NCI-H187 (cell line): ENCODE measurements at places on chromosomes 2 and 18.

GRCh38 chr2:101706819-101707177, 9.3 kb downstream of the MAP4K4 start:
- DNase-seq: no peak

DNA sequence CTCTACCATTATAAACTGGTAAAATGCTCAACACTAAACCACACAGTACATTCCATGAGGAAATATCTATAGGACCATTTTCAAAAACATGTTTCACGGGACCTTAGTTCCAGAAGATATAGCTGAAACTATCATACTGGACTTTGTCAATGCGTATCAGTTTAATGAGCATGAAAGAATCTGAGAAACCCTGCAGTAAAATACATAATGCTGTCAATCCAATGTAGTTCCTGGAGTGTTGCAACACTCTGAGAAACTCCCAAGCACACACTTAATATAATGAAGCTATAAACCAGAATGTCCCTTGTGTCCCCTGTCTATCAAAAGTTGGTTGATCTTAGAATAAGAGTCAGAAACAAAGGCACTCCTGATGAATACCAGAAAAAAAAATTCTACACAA, 16.2 kb downstream of the IWS1 start:
- no peak for DNase-seq

GRCh38 chr2:209644842-209645241, 126.8 kb upstream of the UNC80 start:
- DNase-seq: no peak

DNA sequence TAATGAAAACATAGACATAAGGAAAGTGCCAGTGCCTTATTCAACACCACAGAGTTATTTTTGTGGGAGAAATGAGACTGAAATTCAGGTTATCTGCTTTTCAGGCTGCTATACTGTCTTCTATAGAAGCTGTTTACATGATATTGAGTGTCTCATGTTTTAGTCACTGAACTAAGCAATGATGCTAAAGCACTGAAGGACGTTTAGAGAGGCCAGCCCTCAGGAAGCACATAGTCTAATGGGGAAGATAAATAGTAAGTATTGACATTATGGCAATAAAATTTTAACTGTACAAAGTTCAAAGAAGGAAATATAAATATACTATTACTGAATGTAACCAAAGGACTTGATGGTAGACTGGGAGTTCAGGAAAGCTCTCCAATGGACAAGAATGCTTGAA, 186.4 kb upstream of the ZC3H15 start:
- DNase-seq: no peak

DNA sequence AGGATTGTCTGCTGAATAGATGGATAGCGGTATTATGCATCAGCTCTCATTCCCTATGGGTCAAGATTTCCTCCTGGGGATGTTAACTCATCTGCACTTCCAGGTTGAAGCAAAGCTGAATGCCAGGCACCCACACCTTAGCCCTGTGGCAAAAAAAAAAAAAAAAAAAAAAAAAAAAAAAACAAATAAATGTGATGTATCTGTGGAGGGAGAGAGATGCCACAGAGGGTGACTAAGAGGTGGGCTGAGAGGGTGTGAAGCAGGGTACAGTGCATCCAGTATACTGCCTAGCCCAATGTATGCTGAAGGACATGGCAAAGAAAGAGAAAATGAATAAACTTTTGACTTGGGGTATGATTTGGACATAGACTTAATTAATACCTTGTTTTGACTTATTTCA, 91.4 kb downstream of the COPS8 start:
- no peak for DNase-seq

DNA sequence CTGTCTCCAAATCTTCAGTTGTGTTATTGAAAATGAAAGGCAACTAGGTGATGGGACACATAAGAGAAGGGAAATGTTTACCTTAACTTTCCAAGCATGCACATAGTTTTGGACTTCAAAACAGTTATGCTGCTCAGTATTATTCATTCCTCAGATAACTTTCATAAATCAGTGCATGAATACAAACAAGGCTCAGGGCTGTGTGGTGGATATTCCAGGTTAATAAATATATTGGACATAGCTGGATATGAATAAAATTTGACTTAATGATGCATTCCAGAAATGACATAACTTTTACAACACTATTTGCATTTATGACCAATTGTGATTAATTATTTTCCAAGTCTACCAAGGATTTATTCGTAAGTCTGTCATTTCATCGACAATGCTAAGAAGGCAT, 301.2 kb upstream of the ZNF804A start:
- no peak for DNase-seq

DNA sequence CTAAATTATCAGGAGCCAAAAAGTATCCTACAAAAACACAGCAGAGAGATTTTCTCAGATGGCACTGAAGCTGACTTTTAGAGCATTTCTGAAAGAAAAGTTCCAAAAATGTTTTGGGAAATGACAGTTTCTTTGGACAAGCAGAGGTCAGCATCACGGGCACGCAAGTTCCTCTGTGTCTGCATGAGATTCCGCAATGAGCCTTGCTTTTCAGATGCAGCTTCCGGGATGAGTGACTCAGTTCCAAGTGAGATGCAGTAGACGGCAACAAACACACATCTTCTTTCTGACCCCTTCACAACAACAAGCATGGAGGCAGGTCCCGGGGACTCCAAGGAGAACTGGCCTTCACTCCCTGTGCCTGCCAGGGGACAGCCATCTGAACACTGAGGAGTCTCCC, 76.6 kb downstream of the EIPR1 start:
- no peak for DNase-seq

DNA sequence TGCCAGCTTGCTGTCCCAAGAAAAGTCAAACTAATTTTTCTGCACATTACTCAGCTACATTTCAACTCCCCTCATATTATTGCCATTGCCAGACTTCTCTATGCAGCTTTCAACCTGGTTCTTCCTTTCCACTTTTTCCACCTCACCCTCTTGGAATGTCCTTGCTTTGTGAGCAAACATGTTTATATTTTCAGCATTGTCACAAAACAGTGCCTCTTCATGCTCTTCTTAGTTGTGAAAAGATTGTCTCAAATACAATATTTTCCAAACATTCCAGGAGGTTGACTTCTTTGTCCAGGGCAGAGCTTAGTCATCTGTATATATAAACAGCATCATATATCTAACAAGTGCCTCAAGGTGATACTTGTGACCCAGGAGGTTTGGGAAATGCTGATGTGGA, 803.3 kb upstream of the CELF4 start:
- DNase-seq: no peak

DNA sequence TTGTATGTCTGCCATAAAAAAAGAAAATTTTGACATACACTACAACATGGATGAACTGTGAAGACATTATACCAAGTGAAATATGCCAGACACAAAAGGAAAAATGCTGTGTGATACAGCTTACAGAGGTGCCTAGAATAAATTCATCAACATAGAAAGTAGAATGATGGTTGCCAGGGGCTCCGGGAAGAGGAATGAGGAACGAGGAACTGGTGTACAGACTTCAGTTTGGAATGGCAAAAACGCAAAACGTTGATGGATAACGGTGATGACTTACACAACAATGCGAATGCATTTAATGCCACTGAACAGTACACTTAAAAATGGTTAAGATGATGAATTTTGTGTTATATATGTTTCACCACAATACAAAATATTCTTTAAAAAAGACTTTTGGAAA, 61.0 kb downstream of the TTC21B start:
- DNase-seq: no peak

GRCh38 chr2:26786207-26787028, 562 bp downstream of the CENPA start:
- DNase-seq: no peak

DNA sequence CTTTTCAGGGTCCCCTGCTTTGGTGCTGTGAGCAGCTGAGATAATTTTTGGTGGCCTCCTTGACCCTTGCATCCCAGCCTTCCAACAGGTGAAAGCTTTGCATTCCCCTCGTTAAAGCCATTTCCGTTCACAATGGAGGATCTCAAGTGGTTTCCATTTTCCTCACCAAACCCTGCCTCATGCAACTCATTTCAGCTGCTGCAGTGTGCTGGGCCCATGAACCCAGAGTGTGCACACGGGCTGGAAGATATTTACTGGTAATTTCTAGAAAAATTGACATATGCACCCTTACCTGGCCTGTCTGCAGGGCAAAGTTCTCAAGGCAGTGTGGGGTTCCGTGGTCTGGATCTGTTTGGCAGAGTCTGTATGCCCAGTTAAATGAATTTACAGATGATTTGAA, 246.8 kb upstream of the HS6ST1 start:
- no peak for DNase-seq

DNA sequence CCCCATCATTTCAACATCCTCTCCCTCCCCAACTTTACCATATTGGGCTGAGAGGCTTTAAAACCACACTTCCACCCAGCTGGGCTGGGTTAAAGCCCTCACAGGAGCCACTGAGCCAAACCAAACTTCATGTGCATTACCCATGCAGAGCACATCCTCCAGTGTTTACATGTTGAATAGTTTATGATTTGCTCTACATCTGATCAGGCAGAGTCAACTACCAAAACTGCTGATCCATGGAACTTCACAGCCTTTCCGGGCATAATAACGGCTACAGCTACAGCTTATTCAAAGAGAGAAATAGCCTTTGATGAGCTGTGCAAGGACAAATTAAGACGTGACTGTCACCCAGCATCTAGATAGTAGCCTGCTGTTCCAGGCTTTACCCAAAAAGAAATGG, 39.0 kb downstream of the MAIP1 start:
- DNase-seq: no peak

DNA sequence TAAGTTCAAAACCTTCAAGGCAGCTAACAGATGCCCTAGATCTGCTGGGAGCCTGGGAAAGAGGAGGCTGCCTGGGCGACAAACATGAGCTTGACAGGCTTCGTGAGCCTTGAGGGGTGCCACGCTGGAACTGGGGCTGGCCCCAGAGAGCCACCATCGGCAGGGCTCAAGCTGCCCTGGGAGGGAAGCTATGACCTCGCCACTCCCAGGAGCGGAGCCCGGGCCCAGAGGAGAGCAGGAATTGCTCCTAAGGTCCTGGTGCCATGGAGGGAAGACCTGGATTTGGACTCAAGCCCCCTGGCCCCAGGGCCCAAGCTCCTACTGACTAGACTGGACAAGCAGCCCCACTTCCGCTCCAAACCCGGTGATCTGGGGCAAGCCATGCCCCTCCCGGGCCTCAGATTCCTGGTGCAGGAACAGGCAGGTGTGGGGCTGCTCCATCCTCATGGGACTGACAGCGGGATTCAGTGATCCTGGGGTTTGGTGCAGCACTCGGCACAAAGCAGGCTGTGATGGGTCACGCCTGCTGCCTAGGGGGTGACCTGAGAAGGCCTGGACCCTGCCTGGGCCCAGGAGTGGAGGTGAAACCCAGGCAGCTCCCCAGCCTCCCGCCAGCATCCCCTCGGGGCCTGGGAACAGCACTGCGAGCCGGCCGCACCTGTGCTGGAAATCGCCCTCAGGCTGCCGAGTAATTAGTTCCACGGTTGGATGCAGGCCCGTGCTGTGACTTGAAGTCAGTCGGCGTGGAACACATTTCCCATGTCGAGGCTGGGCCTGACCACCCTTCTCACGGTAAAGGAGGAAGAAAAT, 246.9 kb downstream of the NDUFA10 start:
- DNase-seq: no peak

GRCh38 chr18:45328811-45329210, 286.5 kb upstream of the SLC14A2 start:
- DNase-seq: no peak

DNA sequence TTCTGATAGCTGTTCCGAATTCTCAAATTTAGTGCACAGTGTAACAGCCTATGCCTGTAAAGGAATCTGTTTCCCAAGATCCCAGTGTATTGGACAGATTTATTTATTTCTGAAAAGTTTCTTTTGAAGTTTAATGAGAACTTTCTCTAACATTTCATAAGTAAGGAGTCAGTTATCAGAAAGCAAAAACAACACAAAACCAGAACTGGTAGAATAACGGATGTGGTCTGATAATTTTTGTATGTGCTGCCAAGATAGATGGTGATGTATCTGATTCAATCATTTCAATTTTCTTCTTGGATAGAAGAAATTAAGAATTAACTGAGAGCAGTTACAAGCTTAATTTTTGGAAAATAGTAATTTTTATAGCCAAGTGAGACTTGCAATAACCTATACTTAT, 374.3 kb downstream of the SOCS6 start:
- no peak for DNase-seq

- DNase-seq: no peak
Measured at GRCh38 chr2:29894822-29895614, 26.4 kb downstream of the ALK start.

GRCh38 chr18:23779696-23780303, 90.5 kb downstream of the LAMA3 start:
- no peak for DNase-seq

- DNase-seq: no peak
Measured at GRCh38 chr2:68700560-68700959, 34.1 kb upstream of the ARHGAP25 start.

- DNase-seq: no peak
Measured at GRCh38 chr2:143312441-143312840, 183.2 kb downstream of the ARHGAP15 start.

DNA sequence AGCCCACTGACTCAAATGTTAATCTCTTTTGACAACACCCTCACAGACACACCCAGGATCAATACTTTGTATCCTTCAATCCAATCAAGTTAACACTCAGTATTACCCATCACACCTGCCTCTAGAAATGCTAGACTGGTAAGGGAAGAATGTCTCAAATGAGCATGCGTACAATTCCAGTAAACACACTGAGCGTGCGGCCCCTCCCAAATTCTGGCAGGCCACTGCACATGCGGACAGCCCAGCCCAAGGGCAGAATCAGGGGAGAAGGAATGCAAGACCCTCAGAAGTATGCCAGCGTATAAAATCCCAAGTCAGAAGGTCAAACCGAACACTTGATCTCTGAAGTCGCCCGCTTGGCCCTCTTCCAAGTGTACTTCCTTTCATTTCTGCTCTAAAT, 7.6 kb upstream of the EMILIN2 start:
- no peak for DNase-seq

DNA sequence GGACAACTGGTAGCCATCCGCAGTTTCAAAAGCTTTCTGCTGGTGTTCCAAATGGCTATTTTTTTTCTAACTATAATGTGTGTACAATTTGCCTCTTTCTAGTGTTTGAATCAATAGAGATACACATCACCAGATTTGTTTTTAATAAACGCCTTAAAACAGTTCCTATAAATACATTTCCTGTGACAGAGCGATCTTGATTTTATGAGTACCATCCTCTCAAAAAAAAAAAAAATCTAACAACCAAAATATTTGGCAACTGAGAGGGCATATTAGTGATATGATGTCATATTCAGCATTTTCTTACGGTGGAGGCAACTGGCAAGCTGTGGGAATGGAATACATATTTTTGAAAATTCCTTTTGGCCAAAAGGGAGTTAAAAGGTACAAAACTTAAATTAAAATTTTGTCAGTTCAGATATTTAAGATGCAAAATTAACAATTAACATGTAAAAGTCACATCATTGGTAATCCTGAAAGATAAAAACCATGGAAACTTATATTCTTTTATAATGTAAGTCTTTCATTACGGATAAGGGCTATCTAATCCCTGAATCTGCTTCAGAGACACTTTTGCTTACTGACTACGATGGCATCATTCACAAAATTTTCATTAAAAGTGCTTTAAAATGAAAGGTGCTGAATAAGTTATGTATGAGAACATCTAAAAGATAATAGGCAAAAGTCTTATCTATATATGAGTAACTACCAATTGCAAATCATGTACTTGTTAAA, 268.4 kb downstream of the TCF4 start:
- no peak for DNase-seq

GRCh38 chr2:110678457-110679336, 834 bp upstream of the BUB1 start:
- no peak for DNase-seq

- no peak for DNase-seq
Measured at GRCh38 chr2:26985807-26986206, 15.4 kb downstream of the MAPRE3 start.

GRCh38 chr2:235762832-235763598, 269.2 kb downstream of the AGAP1 start:
- no peak for DNase-seq
